Glutamatergic neuron (in vitro differentiated cells): ENCODE measurements at places on chromosomes 1 and 21.
A peak's percentile ranks its signal among the peaks of the same experiment; 100 is the strongest.

- DNase-seq: peak; percentile 39
These were observed 54.2 kb upstream of the DNAJC6 start for GRCh38 chr1:65255035-65255655.

- no peak for DNase-seq
These were observed 791 bp upstream of the CFAP298 start for GRCh38 chr21:32612999-32613337.

GRCh38 chr1:67431156-67431765, 1.1 kb upstream of the SERBP1 start:
- no peak for DNase-seq

GRCh38 chr1:106768077-106768476, 288.4 kb upstream of the PRMT6 start:
- no peak for DNase-seq

DNA sequence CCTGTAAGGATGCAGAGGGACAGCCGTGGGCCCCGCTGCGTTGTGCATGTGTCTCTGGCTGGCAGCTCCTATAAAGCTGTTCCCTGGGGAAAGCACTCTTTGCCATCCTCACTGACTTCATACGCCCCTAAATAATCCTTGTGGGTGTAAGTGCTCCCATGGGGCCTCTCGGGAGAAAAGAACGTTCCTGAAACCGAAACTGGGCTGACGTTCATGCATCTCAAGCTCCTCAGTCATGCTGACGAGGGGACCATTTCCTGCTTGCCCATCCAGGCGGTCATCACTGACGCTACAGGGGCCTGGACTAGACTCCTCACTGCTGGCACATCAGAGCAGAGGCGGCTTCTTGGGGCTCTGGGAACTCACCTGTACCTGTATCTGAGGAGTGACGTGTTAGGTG, 73.1 kb upstream of the USP24 start:
- DNase-seq: no peak

GRCh38 chr1:212104586-212105325, 69.2 kb downstream of the DTL start:
- no peak for DNase-seq

DNA sequence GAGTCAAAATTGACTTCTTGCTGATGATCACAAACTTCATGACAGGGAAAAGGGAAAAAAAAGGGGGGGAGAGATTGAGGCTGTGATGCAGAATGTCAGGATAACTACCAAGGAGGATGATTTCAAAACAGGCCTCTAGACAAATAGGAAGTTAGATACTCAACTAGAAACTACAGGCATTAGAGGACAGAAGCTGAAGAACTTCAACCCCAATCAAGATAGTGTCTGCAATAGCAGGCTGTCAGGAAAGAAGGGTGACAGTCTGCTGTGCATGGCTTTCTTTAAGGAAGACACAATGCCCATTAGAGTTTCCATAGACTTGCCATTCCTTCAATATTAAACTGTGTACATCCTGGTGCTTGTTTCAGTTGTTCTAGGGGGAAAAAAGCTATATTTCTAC, 257.2 kb downstream of the TTLL7 start:
- DNase-seq: no peak

DNA sequence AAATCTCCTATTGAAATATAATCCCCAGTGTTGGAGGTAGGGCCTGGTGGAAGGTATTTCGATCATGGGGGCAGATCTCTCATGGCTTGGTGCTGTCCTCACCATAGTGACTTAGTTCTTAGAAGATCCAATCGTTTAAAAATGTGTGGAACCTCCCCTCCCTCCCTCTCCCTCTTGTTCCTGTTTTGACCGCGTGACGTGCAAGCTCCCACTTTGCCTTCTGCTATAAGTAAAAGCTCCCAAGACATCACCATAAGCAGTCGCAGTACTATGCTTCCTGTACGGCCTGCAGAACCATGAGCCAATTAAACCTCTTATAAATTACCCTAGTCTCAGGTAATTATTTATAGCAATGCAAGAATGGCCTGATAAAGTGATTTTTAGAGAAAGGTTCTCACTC, 10.9 kb upstream of the RGS2 start:
- no peak for DNase-seq

- DNase-seq: no peak
These were observed 23.3 kb upstream of the PTGFRN start for GRCh38 chr1:116886291-116886878.

- no peak for DNase-seq
These were observed 16.7 kb downstream of the UAP1 start for GRCh38 chr1:162578071-162578700.

DNA sequence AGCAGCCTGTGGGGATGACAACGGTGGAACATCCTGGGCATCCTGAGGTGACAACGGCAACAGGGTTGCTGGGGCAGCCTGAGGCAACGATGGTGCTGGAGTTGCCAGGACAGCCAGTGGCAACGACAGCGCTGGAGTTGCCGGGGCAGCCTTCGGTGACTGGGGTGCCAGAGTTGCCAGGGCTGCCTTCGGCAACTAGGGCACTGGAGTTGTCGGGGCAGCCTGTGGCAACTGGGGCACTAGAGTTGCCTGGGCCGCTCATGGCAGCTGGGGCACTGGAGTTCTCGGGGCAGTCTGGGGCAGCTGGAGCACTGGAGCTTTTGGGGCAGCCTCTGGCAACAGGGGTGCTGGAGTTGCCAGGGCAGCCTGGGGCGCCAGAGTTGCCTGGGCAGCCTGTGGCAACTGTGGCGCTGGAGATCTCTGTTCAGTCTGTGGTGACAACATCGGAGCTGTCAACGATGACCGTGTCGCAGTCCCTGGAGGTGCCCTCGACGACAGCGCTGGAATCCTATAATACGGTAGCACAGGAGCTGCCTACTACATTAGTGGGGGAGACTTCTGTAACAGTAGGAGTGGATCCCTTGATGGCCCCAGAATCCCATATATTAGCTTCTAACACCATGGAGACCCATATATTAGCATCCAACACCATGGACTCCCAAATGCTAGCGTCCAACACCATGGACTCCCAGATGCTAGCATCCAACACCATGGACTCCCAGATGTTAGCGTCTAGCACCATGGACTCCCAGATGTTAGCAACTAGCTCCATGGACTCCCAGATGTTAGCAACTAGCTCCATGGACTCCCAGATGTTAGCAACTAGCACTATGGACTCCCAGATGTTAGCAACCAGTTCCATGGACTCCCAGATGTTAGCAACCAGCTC, 8.2 kb downstream of the SON start:
- no peak for DNase-seq

DNA sequence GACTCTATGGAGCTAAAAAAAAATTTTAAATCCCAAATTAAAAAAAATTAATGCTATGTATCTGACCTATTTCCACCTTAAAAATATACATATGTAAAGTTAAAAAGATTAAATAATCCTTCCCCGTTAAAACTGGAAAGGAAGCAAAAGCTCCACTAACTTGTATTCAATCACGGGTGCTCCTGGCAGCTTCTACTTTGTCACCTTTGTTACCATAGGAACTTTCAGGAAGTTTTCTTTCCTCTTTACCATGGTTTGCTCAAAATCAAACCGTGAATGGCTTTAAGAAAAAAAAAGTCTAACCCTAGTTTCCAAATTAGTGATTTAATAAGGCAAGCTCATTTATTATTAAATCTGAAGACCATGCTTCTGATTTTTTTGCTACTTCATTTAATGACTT, 3.5 kb downstream of the GPATCH2 start:
- DNase-seq: no peak

DNA sequence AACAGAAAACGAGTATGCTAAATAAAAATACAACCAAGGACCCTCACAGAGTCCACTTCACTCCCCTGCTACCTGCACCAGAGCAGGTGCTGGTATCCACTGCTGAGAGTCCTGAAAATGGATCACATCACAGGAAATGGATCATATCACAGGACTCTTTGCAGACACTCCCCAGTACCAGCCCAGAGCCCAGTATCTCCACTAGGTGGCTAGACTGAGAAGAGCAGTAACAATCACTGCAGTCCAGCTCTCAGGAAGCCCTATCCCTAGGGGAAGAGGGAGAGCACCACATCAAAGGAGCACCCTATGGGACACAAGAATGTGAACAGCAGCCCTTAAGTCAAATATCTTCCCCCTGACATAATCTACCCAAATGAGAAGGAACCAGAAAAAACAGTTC, 28.0 kb downstream of the AGBL4 start:
- DNase-seq: no peak

DNA sequence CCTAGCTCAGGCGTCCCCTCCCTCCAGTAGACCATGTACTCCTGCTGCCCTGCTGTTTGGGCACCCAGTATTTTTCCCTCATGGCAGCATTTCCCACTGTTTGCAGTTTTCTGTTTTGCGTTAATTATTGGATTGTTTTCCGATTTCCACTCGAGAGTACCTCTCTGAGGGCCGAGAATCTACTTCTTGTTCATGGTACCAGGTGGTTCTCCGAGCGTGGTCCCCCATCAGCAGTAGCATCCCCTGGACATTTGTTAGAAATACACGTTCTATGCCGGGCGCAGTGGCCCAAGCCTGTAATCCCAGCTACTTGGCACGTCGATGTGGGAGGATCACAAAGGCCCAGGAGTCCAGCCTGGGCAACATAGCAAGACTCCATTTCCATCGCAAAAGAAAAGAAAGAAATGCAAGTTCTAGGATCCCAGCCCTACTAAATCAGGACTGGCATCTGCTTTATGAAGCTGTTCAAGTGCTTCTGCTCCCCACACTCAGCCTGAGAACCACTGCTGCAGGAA, 690 bp downstream of the RRP1 start:
- DNase-seq: no peak

- DNase-seq: no peak
These were observed 15.5 kb upstream of the CELA3B start for GRCh38 chr1:21961337-21961736.

DNA sequence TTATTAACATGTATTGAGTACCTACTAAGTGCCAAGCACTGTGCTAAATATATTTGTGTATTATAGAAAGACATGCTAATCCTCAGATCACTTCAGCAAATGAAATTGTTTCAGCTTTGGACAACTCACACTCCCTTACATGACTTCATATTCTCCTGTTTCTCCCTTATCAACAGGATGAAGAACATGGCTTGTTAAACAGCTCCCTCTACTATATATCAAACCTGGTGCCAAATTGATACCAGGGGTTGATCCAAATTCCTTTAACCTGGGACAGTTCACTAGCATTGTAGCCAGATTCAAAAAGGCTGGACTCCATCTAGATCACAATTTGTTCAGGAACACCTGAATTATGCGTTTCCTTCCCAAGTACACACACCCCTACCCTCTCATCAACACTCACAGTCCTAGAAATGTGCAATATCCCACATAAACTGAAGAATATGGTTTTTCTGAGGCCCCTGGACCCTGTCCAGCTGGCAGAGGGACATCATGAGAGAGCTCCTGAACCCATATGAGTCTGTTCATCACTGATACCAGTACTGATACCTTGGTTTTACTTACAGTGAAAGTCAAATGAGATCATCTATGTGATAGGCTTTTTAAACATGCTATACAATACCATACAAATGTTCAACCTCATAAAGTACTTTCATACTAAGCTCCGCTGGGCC, 47.0 kb upstream of the PALMD start:
- DNase-seq: no peak

GRCh38 chr1:160546942-160547341, 23.9 kb upstream of the SLAMF6 start:
- no peak for DNase-seq

- no peak for DNase-seq
These were observed 162.0 kb upstream of the ZP4 start for GRCh38 chr1:238052496-238053266.

GRCh38 chr21:25324666-25325065, 282.6 kb downstream of the MRPL39 start:
- no peak for DNase-seq
